Activated CD8-positive, alpha-beta memory T cell treated with anti-CD3 and anti-CD28 coated beads for 4 hours (primary cell): ENCODE measurements at places on chromosomes 2 and 18.

- DNase-seq: no peak
Observed at GRCh38 chr2:129014432-129014831, 695.8 kb upstream of the HS6ST1 start.

DNA sequence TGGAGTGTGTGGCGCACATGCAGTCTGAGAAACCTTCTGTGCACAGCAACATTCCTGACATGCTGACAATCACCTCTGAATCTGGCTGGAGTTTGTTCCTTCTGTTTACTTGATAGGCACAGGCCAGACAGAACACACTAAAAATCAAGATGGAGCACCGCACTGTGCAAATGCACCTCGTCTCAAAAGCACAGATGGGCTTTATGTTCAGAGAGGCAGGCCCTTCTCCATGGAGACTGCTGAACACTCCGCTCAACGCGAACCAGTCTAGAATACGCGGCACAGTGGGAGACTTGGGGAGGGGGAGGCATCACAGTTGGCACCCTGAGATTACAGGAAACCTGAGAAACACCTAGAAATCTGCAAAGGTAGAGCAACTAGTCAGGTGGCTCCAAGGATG lies 58.4 kb upstream of the DNMT3A start:
- no peak for DNase-seq

GRCh38 chr2:168814939-168815907 lies 12.8 kb downstream of the NOSTRIN start:
- no peak for DNase-seq

- DNase-seq: no peak
Observed at GRCh38 chr2:182929972-182930371, 63.5 kb upstream of the FRZB start.
